Stimulated activated CD4-positive, alpha-beta T cell treated with anti-CD3 and anti-CD28 coated beads, TNF-alpha, amount 100 ng/mL, for 48 hours (primary cell): ENCODE measurements at places on chromosomes 13 and 19.

GRCh38 chr13:51861723-51862300, at the start of gene CCDC70:
Gene CCDC70 (plus strand): TSS chr13:51861969. CDS start chr13:51865412, 3,443 bp downstream.
- DNase-seq, result peak; percentile 16

DNA sequence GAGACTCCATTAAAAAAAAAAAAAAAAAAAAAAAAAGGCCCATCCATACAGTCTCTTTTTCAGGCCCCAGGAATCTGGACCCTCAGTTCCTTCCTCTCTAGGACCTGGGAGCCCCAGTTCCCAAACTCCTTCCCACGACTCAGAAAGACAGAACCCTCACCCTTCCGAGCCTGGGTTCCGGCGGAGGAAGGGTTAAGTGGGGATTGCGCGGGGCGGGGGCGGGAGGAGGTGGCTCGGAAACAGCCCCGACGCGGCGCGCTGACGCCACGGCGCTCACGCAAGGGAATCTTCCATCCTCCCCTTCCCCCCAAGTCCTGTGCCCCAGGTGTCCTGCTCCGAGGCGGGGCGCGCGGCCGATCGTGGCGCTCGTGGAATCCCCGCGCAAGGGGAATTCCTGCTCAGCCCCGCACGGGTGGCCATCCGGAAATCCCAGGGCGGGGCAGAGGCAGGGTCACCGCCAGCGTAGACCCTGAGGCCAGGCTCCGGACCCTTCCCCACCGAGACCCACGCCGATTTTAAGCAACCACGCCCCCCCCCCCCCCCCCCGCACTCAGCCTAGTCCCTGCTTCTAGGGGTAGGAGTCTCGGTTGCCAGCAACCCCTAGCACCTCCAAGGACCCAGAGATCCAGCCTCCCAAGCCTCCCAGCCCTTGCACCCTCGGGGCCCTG, 659 bp downstream of the NFKBID start:
- peak; percentile 71 for DNase-seq

- no peak for DNase-seq
Measured at GRCh38 chr19:40216777-40217026, 1.5 kb downstream of the TTC9B start.

- DNase-seq, result no peak
Measured at GRCh38 chr19:2811221-2811722, 8.4 kb upstream of the ZNF554 start.

DNA sequence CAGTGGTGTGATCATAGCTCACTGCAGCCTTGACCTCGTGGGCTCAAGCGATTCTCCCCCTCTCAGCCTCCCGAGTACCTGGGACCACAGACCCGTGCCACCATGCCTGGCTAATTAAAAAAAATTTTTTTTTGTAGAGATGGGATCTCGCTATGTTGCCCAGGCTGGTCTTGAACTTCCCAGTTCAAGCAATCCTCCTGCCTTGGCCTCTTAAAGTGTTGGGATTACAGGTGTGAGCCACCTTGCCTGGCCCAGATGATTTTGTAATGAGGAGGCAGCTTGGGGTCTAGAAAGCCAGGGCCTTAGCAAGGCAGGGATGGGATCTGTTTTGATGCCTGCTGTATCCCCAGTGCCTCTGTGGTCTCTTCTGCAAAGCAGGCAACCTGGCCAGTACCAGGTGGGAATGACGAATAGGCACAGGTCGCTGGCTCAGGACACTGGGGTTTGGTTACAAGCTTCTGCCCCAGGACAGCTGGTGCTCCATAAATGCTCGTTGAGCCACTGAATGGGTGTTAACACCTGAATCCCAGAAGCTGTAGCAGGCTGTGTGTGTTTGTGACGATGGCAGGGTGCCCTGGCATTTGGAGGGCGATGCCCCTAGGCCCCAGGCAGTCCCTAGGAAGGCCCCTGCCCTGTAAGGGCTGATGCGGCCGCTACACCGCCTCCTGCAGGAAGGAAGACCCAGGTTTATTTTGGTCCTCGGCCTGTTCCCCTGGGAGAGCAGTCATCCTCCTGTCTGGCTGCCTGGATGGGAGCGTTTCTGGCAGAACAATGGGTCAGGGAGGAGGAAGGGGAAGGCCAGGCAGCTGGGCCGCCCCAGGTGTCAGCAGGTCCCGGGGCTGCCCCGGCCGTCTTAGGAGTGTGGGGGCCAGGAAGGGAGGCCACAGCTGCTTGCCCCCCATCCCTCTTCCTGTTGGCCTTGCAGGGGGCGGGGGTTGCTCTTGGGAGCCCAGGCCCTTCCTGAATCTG, 8.6 kb downstream of the TNFAIP8L1 start:
- DNase-seq, result no peak

DNA sequence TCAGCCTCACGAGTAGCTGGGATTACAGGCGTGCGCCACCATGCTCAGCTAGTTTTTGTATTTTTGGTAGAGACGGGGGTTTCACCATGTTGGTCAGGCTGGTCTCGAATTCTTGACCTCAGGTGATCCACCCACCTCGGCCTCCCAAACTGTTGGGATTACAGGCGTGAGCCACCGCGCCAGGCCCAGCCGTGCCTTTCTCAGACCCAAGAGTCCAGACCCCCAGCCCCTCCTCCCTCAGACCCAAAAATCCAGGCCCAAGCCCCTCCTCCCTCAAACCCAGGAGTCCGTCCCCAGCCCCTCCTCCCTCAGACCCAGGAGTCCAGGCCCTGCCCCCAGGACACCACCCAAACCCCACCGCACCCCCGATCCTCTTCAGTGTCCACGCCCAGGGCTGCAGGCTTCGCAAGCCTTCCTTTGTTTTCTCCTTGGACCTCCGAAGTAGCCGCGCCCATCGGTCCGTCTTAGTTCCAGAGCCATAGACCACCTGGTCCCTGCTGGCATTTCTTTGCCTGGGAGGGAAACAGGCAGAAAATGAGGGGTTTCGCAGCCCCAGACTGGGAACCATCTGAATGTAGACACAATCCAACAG, 3.7 kb downstream of the TMC4 start:
- DNase-seq, result no peak

DNA sequence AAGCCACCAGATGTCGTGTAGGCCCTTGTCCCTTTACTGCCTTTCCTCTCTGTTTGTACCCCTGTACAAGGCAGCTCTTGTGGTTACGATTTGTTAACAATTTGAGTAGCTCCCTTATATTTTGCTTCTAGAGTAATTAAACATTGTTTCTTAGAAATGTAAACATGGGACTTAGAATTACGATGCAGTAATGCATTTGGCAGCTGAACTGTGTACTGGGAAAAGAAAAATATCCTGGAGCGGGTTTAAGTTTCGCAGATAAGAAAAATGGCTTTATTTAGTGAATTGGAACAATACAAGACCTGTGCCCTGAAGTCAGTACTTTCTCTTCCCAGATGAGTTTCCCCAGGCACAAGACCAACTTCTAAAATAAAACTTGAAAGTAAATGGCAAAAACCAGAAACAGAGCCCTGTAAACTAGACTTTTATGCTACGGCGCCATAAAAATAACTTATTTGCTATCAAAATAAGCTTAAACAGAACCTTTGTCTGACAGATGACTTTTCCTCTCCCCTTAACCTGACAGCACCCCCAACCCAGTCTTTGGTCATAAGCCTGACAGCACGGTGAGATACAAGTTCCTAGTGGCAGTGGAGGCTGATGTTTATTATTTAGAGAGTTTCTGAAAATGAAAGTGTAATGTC, 63.0 kb downstream of the LRCH1 start:
- no peak for DNase-seq

DNA sequence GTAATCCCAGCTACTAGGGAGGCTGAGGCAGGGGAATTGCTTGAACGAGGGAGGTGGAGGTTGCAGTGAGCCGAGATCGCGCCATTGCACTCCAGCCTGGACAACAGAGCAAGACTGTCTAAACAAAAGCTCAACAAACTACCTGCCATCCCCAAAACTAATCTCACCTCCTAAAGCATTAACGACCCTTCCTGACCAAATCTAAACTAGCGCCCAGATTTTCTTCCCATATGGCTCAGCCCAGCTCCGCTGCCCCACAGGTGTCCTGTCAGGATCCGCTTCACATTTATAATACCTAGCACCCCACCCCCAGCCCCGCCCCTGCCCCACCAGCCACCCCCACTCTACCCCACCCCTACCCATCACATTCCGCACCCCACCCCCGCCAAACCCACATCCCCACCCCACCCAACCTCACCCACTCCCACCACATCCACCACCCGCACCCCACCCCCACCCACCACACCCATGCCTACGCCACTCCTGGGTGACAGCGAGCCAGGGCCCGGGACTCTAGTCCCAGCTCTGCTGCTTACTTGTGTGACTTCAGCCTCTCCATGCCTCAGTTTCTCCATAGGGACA, 599 bp downstream of the C19orf12 start:
- no peak for DNase-seq

GRCh38 chr13:76955661-76956060, 7.3 kb downstream of the ACOD1 start:
- DNase-seq, result no peak

DNA sequence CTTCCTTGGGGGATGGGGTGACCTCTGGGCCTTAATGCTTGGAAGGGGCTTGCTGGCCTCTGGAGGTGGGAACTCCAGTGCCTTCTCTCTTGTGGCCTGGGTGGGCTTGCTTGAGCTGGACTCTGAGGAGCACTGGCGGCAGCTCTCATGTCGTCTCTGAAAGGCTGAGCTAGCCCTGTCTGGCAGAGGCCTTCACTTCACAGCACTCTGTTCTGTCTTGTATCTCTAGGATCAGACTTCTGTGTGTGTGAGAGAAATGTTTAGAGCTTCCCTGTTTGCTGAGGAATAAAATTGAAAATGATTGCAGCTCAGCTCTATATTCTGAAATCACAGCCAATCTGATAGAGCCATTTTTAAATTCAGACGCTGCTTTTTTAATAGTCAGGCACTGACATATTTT, 185.3 kb downstream of the KCNRG start:
- DNase-seq, result no peak

DNA sequence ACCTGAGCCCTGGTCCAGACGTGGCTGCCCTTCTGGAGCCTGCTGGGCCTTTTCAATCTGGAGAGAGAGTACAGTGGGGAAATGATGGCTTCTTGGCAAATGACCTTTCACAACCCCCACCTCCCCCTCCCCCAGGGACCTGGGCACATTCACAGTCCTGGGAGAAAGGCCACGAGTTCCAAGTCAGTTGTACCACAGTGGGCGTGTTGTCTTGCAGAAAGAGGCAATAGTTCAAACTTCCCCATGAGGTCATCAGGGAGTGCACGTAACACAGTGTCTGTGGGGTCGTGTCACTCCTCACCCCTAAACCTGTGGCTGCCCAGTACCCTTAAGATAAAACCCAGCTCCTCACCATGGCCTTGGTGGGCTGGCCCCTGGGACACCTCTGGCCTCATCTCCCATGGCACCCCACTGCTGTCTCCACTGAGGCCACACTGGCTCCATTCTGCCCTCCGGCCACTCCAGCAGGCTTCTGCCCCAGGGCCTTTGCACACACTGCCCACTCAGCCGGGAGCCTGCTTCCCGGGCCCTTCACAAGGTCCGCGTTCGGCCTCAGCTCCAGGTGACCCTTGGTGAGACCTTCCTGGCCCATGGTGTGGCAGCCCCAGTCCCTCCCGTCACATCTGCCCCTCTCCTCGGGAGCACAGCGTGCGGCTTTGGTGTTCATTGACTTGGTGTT, 13.3 kb downstream of the PLIN4 start:
- no peak for DNase-seq
